CD8-positive, alpha-beta memory T cell (primary cell): ENCODE measurements at places on chromosomes 4 and X.

DNA sequence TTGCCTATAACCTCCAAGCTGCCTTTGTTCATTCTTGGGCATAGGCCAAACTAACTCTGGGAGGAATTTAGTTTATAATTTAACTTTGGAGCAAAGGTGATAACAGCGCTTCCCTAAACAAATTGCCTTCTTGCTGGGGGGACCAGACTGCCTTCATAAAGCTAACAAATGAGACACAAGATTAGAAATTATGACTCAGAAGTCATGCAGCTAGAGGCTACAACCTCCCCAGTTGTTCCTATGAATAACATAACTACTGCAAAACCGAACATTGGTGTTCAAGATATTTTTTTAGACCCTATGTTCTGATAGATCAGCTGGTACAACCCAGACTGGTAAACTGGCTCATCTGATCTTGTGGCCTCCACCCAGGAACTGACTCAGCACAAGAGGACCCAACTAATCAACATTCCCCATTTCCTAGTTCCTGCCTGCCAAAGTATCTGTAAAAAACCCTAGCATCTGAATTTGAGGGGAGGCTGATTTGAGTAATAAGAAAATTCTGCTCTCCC, 22.0 kb upstream of the TMPRSS11B start:
- DNase-seq = no peak

DNA sequence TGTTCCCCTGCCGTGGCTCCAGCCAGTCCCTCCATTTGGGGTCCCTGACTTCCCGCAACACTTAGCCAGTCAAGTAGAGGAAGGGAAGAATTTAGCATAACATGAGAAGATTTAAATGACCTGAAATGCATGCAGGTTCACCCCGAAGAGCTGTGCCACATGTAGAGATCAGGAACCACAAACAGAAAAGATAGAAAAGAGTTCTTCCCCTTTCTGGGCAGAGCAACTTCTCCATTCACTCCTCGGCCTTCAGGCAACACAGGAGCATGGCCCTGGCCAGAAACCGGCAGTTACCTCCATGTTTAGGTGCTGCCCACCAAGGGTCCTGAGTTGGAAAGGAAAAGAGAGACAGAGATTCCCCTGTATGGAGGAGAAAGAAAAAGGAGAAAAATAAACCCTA, 5.2 kb downstream of the NLRP2B start:
- no peak for DNase-seq

- DNase-seq = no peak
These were observed 48.6 kb upstream of the SHISA3 start for GRCh38 chr4:42348692-42349091.

GRCh38 chr4:107442538-107443111, 277.4 kb downstream of the PAPSS1 start:
- no peak for DNase-seq

- no peak for DNase-seq
These were observed 145.1 kb downstream of the BEND2 start for GRCh38 chrX:18075603-18076002.

DNA sequence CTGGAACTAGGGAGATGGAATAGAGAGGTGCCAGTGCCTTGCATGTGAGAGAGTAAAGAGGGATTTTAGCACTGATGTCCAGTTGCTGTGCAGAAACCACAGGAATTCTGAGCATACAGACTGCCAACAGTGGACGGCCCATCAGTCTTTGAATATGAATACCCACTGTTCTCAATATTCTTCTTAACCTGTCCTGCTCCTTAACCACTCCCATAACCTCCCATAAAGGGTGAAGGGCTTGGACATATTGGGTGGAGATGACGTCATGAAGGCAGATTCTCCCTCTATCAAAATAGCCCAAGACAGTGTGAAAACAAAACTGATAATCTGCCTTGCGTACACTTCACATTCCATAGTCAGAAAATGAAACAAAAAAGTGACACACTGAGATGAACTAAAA, 1313.7 kb upstream of the PABPC4L start:
- DNase-seq = no peak

DNA sequence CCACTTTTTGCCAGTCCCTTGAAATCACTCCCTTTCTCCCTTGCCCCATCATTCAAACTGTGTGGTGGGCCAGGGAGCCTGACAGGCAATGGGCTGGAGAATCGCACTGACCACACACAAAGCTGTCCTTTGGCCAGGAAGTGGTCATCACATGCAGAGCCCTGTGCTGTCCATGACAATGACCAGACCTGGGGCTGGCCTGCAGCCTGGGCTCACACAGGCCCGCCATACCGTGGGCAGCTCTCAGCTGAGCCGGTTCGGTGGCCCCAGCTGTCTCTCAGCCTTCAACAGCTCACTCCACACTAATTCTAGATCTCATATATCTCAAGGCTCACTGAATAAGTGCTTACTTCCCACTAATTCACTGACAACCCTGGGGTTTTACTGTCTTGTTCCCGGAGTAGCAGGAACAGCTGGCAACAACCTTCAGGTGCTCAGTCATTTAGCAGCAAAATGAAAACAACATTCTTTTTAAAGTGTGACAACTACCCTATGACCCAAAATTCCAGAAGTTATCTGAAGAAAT, 48.0 kb downstream of the USP46 start:
- no peak for DNase-seq

- no peak for DNase-seq
These were observed 16.7 kb upstream of the RBM41 start for GRCh38 chrX:107135049-107135964.

- DNase-seq = no peak
These were observed 11.2 kb upstream of the ADD1 start for GRCh38 chr4:2832309-2832980.

DNA sequence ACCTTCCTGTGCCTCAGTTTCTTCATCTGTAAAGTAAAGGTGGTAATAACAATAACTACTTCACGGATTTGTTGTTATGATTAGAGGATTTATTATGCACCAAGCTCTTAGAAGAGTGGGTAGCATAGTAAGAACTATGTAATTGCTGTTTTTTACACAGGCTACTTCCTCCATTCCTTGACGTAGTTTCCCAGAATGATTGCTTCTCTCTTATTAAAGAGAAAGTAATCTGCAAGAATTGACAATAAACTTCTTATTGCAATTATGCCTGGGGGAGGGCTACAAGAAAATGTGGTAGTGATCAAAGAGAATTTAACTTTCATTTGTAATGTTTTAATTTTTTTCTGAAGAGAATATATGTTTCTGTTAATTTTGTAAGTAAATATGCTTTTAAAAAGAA, 238.7 kb downstream of the GASK1B start:
- DNase-seq = no peak

- no peak for DNase-seq
These were observed 152.5 kb downstream of the CCNG2 start for GRCh38 chr4:77309496-77309895.

DNA sequence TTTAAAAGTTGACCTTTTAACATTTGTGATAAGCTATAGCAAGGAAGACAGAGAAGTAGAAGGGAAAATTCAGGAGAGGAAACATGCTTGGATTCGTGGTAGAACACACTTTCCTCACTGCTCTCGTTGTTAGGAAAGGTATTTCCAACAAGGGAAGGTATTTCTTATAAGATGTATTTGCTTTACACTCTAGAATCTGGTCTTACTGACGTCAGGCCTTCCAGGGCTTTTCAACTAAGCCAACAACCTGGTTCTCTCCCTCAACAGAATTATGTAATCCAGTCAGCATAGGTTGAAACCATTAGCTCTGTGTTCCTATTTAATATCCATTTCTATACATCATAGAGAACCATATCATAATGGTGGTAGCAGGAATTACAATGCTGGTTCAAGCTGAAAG, 241.9 kb downstream of the SLC39A8 start:
- DNase-seq = no peak

GRCh38 chr4:105933083-105933482, 37.8 kb downstream of the NPNT start:
- DNase-seq = no peak

GRCh38 chr4:161208564-161208963, 955.2 kb downstream of the FSTL5 start:
- DNase-seq = no peak

DNA sequence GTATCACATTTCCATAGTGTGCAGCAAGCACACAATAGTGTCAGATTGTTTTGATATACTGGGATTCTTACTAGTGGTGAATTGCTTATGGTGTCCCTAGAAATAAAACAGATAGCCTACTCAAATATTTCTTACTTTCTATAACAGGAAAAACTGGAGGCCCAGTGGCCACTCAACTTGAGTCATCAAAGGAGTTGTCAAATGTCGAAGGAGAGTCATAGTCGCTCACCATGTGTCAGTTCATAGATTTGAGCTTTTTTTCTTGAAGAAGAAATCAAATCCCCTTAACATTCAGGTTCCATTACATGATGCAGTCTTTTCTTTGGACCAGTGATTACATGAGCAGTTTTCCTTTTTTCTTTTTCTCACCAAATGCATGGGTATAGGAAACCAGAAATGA, 1271.0 kb downstream of the RAPGEF2 start:
- no peak for DNase-seq

DNA sequence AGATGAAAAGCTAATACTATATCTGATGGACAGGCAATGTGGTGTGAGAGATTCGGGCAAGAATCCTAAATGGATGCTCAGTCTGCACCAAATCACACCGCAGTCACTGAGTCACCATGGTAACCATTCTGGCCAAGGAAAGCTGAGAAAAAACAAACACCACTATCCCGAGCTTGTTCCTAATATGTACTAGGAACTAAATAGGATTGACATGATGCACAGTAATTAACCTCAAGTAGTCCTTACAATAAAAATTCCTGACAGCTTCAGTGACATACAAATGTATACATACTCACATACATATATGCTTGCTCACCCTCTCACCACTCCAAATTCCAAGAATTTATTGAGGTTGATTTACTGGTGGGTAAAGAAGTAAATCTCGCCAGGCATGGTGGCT, 1.1 kb upstream of the RAB40A start:
- no peak for DNase-seq

- DNase-seq = no peak
These were observed 383 bp downstream of the PCYT1B start for GRCh38 chrX:24646745-24647182.

GRCh38 chrX:38799995-38800580, 1.2 kb upstream of the MID1IP1 start:
- DNase-seq = peak; percentile 36

DNA sequence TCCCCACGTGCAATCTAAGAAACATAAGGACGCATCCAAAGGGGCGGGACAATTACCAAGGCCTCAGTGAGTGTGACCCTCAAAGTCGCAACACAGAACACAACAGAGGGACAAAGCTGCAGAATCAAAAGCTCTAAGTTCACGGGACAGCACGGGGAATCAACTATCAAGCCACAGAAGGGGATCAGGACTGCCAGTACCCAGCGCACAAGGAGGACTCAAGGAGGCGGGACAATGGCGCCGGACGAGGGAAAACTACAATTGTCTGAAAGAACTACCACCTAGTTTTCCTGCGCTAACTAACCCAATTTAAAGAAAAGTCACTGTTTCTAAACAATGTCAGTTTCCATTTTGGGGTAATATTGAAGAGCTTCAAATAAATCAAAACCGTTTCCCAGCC, 1.3 kb downstream of the FAM53A start:
- no peak for DNase-seq

GRCh38 chr4:47468706-47469365, 5.3 kb upstream of the COMMD8 start:
- no peak for DNase-seq

DNA sequence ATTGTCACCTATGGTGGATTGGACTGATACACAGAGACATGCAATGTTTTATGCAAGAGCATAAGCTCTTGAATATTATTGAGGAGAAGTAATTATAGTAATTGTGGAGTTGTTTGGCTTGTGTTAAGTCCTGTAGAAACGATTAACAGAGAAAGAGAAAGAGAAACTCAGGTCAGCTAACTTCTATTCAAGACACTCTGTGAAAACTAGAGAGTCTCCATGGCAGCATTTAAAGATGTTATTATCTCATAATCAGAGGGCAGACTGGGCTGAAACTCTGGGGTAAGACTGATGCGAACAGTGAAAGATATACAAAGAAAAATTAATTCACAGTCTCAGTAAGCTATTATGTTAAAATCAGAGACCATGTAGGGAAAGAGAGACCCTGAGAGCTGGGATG, 625.7 kb downstream of the FAT4 start:
- no peak for DNase-seq

DNA sequence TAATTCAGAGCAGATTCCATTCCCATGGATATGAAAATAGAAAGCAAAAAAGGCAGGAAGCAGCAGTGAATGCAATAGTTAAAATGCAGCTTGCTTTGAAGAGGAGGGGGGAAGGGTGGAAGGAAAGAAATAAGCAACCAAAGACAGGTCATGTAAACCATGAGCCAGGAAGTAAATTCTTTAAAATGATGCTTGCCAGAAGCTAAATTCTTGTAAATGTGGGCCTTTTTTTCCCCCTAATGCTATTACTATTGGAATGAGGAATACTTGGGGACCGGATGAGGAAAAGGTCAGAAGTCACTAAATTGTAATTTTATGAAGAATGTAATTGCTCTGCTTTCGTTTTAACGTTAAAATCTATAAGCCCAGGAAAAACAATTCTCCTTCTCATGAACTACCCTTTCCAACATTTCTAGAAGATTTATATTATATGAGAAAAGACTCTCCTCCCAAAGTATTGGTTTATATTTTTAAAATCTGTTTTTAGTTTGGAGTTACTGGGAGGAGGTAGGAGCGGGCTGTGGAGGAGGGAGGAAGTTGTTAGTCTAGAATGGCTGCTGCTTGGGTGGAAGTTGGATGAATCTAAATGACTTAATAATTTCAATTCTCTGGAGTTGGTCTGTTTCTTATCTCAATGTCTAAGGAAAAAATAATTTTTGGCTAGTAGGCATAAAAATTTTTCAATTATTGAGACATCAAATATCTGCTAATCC, 77.6 kb upstream of the PCDH18 start:
- DNase-seq = no peak

DNA sequence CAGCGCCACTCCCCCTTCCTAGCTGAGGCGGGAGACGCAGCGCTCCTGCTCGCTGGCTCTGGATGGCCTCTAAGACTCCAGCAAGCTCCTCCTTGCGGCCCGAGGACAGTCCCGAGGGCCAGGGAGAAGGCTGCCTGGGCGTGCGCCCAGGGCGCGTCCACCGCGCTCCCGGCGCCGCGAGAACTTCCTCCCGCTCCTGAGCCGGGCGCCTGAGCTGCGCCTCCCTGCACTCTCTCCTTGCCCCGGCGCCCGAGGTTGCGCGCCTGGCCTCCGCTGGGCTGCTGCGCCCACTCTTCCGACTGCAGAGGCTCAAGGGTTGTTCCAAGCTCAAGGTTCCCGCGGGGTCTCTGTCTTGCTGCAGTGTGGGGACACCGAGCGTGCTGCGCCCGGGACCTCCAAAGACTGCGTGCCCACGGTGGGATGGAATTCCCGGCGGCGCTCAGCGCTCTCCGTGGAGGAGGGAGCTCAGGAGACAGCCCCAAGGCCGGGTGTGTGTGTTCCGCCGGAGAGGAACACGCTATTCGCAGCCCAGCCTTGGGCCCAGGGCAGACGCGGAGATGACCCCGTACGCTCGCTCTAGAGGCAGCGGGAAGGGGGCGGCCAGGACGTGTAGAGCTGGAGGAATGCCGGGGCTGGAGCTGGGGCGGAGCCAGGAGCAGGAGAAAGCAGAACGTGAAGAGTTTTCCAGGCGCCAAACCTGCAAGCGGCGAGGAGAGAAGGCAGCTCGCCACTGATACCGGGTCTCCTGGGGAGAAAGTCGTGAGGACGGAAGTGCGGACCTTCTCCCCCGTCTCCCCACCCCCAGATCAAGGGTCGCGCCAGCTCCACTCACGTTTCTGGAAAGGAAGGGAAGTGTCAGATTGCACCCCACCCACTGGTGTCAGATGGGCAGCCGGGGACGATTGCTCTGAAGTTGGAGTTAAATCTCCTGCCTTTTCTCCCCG, at the start of gene ARHGAP6:
Gene ARHGAP6, minus strand, starts transcription at position 753 of the 944 bp plus-strand sequence. CDS start 1,092 bp downstream, outside the sequence.
- no peak for DNase-seq
